CD4-positive, alpha-beta T cell (primary cell): ENCODE measurements at places on chromosomes 7 and 10.

DNA sequence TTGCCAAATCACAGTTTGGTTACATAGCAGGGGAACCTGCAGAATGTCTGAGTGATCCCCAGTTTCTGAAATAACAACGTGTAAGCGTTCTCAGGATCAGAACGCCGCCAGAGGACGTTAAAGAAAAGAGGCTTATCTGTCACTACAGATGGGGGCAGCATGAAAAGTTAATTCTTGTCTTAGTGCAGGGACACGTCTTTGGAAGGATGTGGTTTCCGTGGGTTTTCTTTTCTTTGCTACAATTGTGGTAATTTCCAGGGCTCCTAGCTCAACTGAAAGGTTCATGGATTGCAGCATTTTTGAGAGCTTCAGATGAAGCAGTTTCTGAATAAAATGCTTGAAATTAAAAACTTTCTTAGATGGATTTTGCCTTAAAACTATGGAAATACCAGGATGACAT is 106.6 kb downstream of the PRKCQ start:
- H3K36me3 ChIP-seq = peaks cover 72% of the 10 kb centered on the region
- H3K4me3 ChIP-seq = peak overlapping the region; percentile 47
- peak; percentile 25 for DNase-seq
- peak overlapping the region; percentile 69 for H3K27ac ChIP-seq

- H3K36me3 ChIP-seq = no peaks in the 10 kb centered on the region
- H3K4me1 ChIP-seq = no peaks in the 10 kb centered on the region
- H3K4me3 ChIP-seq = no peak overlapping the region
These were observed 42.4 kb upstream of the AGBL3 start for GRCh38 chr7:134943785-134944400.

DNA sequence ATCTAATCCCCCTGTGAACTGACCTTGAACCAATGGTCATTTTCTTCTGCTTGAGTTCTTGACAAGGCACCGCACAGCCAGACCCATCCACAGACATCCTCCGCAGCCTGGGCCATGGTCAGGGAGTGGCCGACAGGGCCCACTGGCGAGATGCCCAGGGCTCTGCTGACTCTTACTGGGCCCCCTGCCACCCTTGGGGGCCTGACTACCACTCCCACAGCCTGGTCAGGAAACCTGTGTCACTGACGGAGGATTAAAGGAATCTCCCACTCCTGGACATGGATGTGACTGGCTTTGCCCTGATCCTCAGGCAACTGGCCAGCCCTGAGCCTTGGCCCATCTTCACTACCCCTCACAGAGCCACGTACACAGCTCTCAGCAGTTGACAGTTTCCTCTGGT is 50.4 kb upstream of the ENO4 start:
- H3K4me1 ChIP-seq = no peaks in the 10 kb centered on the region
- H3K27ac ChIP-seq = no peak overlapping the region
- H3K27me3 ChIP-seq = no peaks in the 10 kb centered on the region
- DNase-seq = no peak

DNA sequence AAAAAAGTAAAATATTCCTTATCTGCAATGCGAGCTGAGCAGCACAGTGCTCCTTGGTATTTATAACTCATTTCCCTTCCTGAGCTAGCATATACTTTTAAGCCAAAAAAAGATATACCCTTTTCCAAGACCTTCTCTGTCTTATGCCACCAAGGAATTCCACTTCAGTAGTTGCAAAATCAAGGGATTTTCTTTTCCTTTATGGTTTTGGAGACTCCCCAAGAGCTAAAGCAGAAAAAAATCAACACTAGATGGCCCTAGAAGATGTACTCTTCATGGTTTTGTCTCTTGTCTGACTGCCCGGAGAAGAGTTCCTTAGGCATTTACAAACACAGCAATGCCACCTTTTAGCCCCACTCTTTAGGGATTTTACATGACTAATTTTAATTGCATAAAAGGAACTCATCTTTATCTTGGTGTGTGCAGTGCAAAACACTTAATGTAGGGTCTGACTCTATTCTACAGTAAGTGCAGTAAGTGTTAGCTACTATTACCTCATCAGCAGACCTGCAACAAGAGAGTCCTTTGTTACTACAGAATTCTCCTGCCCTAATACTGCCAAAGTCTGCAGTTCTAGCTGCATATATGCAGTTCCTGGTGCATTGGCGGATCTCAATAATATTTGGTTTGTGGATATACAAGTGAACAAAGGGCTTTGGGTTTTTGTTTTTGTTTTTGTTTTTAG is 443.3 kb downstream of the GFRA1 start:
- no peaks in the 10 kb centered on the region for H3K27me3 ChIP-seq
- no peaks in the 10 kb centered on the region for H3K4me1 ChIP-seq
- H3K27ac ChIP-seq = no peak overlapping the region
- no peak for DNase-seq

GRCh38 chr10:112689327-112690072 is 242.5 kb downstream of the VTI1A start:
- H3K4me1 ChIP-seq = no peaks in the 10 kb centered on the region
- no peak overlapping the region for H3K4me3 ChIP-seq
- H3K27me3 ChIP-seq = no peaks in the 10 kb centered on the region
- no peak for DNase-seq
- H3K27ac ChIP-seq = no peak overlapping the region

GRCh38 chr10:78383378-78384048 is 349.9 kb downstream of the RPS24 start:
- no peak overlapping the region for H3K27ac ChIP-seq
- no peaks in the 10 kb centered on the region for H3K36me3 ChIP-seq
- H3K4me1 ChIP-seq = no peaks in the 10 kb centered on the region
- no peak overlapping the region for H3K4me3 ChIP-seq
- DNase-seq = no peak

DNA sequence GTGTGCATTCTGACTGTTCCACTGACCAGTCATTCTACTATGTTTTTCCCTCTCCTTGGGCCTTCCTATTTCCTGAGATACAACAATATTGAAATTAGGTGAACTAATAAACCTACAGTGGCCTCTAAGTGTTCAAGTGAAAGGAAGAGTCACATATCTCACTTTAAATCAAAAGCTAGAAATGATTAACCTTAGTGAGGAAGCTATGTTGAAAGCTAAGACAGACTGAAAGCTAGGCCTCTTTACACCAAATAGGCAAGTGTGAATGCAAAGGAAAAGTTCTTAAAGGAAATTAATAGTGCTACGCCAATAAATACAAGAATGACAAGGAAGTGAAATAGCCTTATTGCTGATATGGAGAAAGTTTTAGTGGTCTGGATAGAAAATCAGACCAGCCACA is 5.7 kb upstream of the DYNC1I1 start:
- no peak overlapping the region for H3K27ac ChIP-seq
- H3K4me1 ChIP-seq = no peaks in the 10 kb centered on the region
- H3K27me3 ChIP-seq = peaks cover 2% of the 10 kb centered on the region

- no peaks in the 10 kb centered on the region for H3K36me3 ChIP-seq
- no peaks in the 10 kb centered on the region for H3K4me1 ChIP-seq
These were observed 37.2 kb downstream of the KAT6B start for GRCh38 chr10:74863551-74863950.

- no peak overlapping the region for H3K4me3 ChIP-seq
- no peaks in the 10 kb centered on the region for H3K27me3 ChIP-seq
- no peak for DNase-seq
- H3K36me3 ChIP-seq = no peaks in the 10 kb centered on the region
- H3K27ac ChIP-seq = no peak overlapping the region
These were observed 104.9 kb downstream of the SPDYE5 start for GRCh38 chr7:75596727-75597614.

- no peak for DNase-seq
- no peak overlapping the region for H3K4me3 ChIP-seq
- H3K4me1 ChIP-seq = peaks cover 65% of the 10 kb centered on the region
- H3K36me3 ChIP-seq = no peaks in the 10 kb centered on the region
These were observed 116.5 kb downstream of the CCNY start for GRCh38 chr10:35452847-35453246.

DNA sequence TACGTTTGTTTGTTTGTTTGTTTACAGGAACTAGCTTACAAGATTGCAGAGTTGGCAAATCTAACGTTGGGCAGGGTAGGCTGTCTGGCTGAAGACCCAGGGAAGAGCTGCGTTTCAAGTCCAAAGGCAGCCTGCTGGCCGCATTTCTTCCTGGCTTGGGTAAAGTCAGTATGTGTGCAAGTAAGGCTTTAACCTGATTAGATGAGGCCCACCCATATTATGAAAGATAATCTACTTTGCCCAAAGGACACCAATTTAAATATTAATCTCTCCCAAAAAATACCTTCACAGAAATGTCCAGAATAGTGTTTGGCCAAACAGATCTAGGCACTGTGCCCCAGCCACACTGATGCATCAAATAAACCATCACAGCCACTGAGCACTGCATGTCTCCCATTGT is 228.9 kb upstream of the HABP2 start:
- no peak for DNase-seq
- no peaks in the 10 kb centered on the region for H3K27me3 ChIP-seq
- peaks cover 4% of the 10 kb centered on the region for H3K4me1 ChIP-seq
- no peak overlapping the region for H3K4me3 ChIP-seq
- H3K27ac ChIP-seq = no peak overlapping the region

- DNase-seq = no peak
- peaks cover 10% of the 10 kb centered on the region for H3K4me1 ChIP-seq
- no peak overlapping the region for H3K27ac ChIP-seq
- no peaks in the 10 kb centered on the region for H3K27me3 ChIP-seq
- H3K4me3 ChIP-seq = no peak overlapping the region
These were observed 47.4 kb downstream of the ANKRD61 start for GRCh38 chr7:6078548-6078947.

DNA sequence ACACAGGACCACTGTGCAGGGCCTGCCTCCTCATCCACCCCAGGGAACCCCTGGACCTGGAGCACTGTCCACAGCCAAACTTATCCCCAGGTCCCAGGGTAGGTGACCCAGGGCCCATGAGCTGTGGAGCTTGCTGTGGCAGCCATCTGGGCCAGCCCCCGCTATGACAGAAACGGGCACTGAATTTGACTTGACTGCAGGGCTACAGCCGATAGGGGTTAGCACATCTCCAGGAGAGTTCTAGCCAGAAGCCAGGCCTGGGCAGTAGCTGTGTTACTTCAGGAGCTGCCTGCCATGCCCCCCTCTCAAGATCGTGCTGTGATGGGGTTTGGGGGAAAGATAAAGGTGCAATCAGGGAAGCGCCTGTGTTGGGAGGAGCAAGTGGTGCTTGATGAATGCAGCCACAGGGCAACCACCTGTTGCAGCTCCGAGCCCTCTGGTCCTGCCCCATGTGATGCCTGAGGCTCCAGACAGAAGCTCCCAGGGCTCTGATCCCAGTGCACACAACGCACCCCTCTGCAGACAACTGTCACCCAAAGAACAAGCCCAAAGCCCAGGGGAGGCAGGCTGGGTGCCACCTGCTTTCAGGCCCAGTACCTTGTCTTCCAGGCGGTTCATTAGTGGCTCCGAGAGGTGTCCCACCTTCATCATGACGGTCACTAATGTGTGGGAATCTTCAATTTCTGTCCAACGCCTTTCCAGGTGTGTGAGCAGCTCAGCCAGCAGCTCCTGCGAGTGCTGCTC is 6.5 kb downstream of the TBRG4 start:
- no peak overlapping the region for H3K27ac ChIP-seq
- peaks cover 93% of the 10 kb centered on the region for H3K36me3 ChIP-seq
- no peaks in the 10 kb centered on the region for H3K27me3 ChIP-seq
- H3K4me3 ChIP-seq = no peak overlapping the region

GRCh38 chr10:80191589-80192270 is 13.6 kb downstream of the ANXA11 start:
- peaks cover 12% of the 10 kb centered on the region for H3K36me3 ChIP-seq
- H3K4me3 ChIP-seq = no peak overlapping the region
- peaks cover 91% of the 10 kb centered on the region for H3K4me1 ChIP-seq
- DNase-seq = no peak
- peak overlapping the region; percentile 42 for H3K27ac ChIP-seq

- no peaks in the 10 kb centered on the region for H3K36me3 ChIP-seq
- no peak overlapping the region for H3K27ac ChIP-seq
- H3K27me3 ChIP-seq = peaks cover 42% of the 10 kb centered on the region
- H3K4me3 ChIP-seq = no peak overlapping the region
- no peak for DNase-seq
- peaks cover 10% of the 10 kb centered on the region for H3K4me1 ChIP-seq
These were observed 745 bp downstream of the TCERG1L start for GRCh38 chr10:131310551-131311401.

DNA sequence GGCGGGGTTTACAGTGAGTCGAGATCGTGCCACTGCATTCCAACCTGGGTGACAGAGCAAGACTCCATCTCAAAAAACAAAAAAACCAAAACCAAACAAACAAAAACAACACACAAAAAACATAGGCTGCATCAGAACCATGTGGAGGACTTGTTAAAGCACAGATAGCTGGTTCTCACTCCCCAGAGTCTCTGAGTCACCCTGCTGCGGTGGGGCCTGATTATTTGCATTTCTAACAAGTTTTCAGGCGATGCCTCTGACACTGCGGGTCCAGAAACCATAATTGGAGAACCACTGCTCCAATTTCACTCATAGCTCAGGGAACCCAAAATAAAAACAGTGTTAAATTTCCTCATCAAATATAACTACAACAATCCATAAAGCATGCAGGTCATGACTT is 816.7 kb downstream of the MAGI2 start:
- H3K27ac ChIP-seq = no peak overlapping the region
- no peaks in the 10 kb centered on the region for H3K4me1 ChIP-seq
- H3K4me3 ChIP-seq = no peak overlapping the region
- no peaks in the 10 kb centered on the region for H3K27me3 ChIP-seq
- H3K36me3 ChIP-seq = no peaks in the 10 kb centered on the region
- DNase-seq = no peak

DNA sequence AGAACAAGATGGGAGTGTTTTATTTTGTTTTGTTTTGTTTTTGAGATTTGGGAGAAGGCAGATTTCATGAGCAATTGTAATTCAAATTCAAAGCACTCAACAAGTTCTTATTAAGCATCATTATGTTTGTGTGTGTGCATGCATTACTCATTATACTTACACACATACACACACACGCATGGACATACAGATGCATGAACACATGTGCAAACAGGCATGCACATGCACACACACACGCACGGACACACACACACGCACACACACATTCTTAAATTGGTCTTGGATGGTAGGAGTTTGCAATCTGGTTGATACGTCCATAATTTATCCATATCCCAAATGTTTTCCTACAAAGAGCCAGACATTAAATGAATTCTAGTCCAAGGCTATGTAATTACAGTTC is 702.8 kb downstream of the INHBA start:
- no peak overlapping the region for H3K4me3 ChIP-seq
- no peak overlapping the region for H3K27ac ChIP-seq
- H3K36me3 ChIP-seq = no peaks in the 10 kb centered on the region
- no peak for DNase-seq
- no peaks in the 10 kb centered on the region for H3K27me3 ChIP-seq
- H3K4me1 ChIP-seq = no peaks in the 10 kb centered on the region

- H3K4me3 ChIP-seq = no peak overlapping the region
- DNase-seq = no peak
- no peak overlapping the region for H3K27ac ChIP-seq
- no peaks in the 10 kb centered on the region for H3K36me3 ChIP-seq
- no peaks in the 10 kb centered on the region for H3K27me3 ChIP-seq
These were observed 31.1 kb upstream of the SLF2 start for GRCh38 chr10:100881556-100882213.

- peak overlapping the region; percentile 88 for H3K27ac ChIP-seq
- no peak for DNase-seq
- H3K27me3 ChIP-seq = no peaks in the 10 kb centered on the region
- peaks cover 11% of the 10 kb centered on the region for H3K36me3 ChIP-seq
These were observed 588 bp downstream of the GET4 start for GRCh38 chr7:876972-877311.
